ENCODE measurements at places on chromosomes 4 and X.

- DNase-seq = no peak
Observed at GRCh38 chrX:132181364-132181763, 37.9 kb downstream of the RAP2C start.

GRCh38 chrX:5324546-5324945 is 904.1 kb downstream of the NLGN4X start:
- no peak for DNase-seq

- DNase-seq = no peak
Observed at GRCh38 chrX:13046141-13046855, 1.9 kb upstream of the FAM9C start.

GRCh38 chr4:127965803-127966175 is 583 bp downstream of the ABHD18 start:
- DNase-seq = peak; percentile 45
